ENCODE measurements at places on chromosomes 4 and X.

GRCh38 chr4:124386648-124387047, 325.9 kb downstream of the ANKRD50 start:
- DNase-seq = no peak

DNA sequence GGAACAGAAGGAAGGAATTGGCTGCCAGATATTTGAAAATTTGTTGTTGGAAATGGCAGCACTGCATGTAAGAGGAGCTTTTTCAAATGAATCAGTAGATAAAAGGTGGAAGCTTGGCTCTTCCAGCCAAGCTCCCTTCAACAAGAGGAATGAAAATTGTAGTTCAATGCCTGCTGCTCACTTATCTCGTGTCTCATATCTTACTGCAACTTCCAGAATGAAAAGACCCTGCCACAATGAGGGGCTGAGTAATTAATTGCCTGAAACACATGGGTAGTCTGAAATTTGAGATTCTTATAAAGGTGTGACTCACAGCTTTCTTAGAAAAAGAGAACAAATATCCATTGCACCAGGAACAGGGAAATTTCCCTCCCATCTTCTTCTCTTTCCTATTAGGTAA, 53.0 kb downstream of the HAND2 start:
- no peak for DNase-seq

DNA sequence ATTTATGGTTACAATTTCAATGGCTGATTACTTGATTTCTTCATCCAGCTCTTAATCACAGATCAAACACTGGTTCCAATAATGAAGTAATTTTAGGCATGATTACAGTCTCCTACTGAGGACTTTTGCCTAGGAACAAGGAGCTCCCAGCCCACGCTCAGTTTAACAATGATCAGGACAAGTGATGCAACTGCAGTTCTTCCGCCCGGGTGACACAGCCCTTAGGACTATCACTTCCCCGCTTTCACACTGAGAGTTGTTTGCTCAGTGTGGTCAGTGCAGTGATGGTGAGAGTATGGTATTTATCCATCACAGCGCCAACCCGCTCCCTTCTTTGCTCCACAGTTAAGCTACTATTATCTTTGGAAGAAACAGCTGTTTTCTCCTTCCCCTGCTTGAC, 203.2 kb upstream of the MBNL3 start:
- DNase-seq = no peak

DNA sequence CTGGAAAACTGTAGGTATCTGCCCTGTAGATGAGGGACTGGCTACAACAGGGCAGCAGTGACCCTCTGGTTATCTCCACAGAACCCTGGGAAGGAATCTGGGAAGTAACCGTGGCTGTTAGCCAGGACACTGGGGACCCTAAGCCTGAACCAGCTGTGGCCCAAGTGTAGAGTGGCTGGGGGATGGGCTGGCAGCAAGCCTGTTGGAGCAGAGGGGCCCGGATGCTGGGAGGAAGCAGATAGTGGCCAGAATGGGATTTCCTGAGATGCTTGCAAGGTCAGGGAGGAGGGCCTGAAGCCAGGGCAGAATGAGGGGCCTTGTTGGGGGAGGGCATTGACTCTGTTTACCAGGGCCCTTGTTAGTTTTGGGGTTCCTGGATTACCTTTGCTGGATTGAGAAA, 161.0 kb upstream of the EOLA2 start:
- DNase-seq = no peak

DNA sequence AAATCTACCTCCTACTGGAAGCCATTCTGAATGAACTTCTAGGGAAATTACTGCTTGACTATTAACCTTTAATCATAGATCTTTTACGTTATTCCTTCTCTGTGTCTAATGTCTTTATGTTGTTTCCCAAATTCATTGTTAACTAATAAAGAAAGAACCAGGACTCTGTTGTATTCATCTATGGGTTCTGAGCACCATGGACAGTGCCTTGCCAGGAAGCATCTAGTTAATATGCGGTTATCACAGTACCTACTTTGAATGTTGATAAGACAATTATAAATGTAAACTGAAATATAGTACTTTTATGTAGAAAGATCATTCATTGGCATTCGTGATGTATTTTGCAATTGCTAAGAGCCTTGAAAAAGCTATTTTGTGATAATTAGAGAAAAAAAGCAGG, 23.8 kb downstream of the NWD2 start:
- DNase-seq = no peak

DNA sequence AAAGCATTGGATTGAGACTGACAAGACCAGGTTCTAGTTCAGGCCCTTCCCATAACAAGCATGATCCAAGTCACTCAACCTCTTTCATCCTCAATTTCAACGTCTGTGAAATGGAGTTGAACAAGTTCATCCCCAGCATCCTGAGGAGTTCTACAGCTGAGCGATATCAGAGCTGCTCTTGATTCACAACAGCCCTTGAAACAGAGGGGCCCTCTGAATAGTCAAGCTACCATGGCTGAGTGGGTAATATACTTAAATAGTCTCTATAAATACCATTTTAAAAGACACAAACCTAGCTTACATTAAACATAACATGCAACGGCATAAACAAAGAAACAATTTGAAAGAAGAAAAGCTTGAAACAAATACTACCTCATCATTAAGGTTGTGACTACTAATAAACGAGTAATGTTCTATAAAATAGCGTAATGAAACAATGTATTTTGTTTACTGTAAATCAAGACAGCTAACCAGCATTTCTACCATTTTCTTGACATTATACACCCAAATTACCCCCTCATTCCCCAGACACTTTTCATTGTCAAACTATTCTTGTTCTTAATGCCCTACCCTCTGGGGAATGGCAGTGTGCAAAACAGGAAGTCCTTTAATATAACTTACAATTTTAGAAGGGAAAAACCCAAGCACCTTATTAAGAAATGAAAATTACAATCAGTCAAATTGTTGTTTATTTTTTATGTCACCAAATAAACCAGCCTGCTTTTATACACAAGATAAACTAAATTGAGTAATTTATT, 202.3 kb downstream of the PARM1 start:
- DNase-seq = no peak

DNA sequence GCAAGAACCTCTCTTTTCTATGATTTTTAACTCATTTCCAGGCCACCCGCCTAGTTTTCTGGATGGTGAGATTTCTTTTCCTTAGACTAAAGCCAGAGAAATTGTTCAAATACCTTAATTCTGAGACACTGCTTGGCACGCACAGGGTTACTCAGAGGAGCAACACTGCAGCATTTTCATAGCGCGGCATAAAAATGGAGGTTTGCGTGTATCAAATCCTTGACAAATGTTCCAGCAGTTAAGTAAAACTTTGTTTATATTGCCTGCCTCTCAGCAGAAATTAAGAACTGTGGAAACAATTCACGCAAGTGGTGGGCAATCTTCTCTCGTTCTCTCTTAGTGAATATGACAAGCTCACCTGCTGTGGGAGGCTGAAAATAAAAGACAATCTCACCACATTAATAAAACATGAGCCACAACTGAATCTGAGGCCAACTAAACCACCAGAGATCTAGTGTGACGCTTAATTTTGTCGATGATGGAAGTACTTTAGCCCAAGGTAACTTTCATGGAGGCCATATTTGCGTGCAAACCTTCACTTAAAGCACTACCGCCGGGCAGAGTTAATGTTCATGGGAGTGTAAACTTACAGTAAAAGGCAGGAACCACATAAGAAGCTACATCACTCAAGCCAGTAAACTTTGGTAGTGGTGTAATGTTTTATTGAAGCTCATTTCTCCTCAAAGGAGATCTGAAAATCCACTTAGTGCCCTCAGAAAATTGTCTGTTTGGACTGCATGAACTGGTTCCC, 894.8 kb upstream of the EPHA5 start:
- no peak for DNase-seq

All from GM12864 (cell line).